ENCODE measurements at places on chromosomes 5 and 9.

DNA sequence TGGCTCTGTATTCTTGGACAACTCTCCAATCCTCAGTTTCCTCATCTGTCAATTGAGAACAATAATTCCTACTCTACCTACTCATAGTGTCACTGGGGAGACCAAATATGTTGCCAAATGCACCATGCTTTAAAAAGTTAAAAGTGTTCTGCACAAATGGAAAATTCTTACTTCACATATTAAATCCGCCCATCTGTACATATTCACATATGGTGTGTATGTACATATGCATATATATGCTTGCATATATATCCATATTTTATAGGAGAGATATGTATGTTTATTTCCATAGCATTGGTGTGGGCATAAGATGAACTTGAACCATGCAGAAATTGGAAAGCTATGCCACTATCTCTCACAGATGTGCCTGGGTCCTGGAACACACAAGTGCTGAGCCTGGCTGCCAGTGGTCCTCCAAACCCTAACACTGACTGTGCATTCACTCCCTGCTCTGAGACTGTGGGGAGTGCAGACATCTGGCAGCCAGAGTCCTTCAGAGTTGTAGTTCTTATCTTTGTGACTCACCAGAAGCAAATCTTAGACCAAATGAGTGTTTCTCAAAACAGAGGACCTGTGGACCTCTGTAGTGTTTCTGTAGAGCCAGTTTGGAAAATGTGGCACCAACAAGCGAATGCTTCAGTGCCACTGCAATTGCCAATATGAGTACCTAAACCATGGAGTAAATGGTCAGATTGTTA lies 168.7 kb downstream of the GRIA1 start:
- peak; percentile 41 for DNase-seq

GRCh38 chr5:54942064-54942778 lies 43.2 kb downstream of the ESM1 start:
- no peak for DNase-seq

DNA sequence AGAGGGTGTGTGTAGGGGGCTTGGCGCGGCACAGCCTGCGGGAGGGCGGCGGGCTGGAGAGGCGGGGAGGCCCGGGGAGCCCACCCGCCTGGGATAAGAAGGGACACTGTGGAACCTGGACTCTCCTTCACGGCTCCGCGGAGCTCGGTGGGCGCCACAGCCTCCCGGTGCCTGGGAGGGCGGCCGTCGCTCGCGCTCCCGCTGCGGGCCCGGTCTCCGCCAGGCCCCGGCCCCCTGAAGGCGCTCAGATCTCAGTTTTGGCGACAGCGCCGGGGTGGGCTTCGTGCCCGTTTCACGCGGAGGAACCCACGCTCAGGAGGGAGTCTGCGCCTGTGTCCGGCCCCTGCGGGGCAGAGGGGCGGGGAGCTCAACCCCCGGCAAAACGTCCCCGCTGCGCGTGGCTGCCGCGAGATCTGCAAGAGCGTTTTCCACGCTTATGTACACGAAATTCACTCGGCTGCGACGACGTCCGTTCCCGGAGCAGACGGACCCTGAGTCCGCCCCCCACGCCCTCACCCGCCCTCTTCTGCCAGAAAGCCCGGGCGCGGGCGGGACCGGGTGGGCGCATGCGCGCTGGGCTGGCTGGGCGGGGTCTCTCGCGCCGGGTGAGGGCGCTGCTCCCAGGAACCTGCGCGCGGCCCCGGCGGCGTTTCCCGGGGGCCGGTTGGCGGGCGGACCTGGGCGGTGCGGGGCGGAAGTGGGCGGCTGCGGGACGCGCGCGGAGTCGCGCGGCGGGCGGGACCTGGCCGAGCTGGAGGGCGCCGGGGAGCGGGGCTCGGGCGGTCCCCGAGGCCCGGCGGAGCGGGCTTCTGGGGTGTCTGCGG lies at the start of gene NELFB:
Gene NELFB, plus strand, starts transcription at position 704 of the 824 bp plus-strand sequence.
- peak; percentile 88 for DNase-seq

GRCh38 chr5:154214371-154215106 lies 24.0 kb downstream of the GALNT10 start:
- no peak for DNase-seq

DNA sequence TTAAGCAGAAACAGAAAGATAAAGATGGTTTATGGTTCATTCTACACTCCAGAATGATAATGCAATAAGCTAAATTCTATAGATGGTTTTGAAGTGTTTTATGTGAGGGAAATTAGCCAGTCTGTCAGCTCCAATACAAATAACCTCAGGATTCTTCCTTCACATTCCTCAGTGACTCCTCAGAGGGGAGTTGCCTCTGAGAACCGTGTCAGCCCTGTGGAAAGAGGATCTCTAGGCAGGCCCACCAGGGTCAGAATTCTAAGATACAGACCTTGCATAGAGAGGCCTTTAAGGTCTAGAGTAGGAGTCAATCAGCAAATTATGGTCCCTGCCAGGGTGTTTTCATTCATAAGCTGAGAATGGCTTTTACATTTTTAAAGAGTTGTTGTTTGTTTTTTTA lies 26.6 kb downstream of the RUSC2 start:
- DNase-seq: peak; percentile 25

GRCh38 chr5:27318701-27319100 lies 280.3 kb upstream of the CDH9 start:
- DNase-seq: no peak

GRCh38 chr5:170722316-170722715 lies 61.2 kb upstream of the GABRP start:
- DNase-seq: peak; percentile 47

GRCh38 chr5:123805300-123805699 lies 293.3 kb downstream of the CSNK1G3 start:
- no peak for DNase-seq

- DNase-seq: no peak
Observed at GRCh38 chr5:5043346-5043745, 96.8 kb upstream of the ADAMTS16 start.

- no peak for DNase-seq
Observed at GRCh38 chr5:96125231-96125891, 163.7 kb upstream of the ELL2 start.

- no peak for DNase-seq
Observed at GRCh38 chr5:122774519-122774860, 390 bp upstream of the SNX2 start.

DNA sequence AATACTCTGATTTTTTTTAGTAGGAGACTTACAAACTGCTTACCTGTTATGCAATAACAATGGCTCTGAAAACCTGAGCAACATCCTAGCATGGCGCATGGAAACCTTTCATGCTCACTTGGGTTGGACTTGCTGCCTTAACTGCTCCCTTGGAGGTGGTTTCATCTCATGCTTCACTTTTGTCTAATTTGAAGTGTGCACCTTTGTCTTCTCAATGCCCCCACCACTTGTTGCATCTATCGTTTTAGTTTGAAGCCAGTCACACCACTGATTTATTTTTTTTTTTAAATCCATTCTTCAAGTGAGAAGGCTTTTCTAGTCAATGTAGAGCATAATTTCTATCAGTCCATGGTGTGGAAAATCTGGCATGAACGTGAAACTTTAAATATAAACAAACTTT lies 63.2 kb downstream of the CFAP90 start:
- no peak for DNase-seq

- DNase-seq: no peak
Observed at GRCh38 chr5:145915970-145916638, 20.3 kb upstream of the SH3RF2 start.

GRCh38 chr5:160263326-160263855 lies 34.1 kb downstream of the FABP6 start:
- no peak for DNase-seq

GRCh38 chr9:93033531-93033930 lies 25.0 kb upstream of the SUSD3 start:
- no peak for DNase-seq

- no peak for DNase-seq
Observed at GRCh38 chr9:4805191-4805918, 12.6 kb downstream of the RCL1 start.

GRCh38 chr5:73952872-73953271 lies 326.9 kb downstream of the ARHGEF28 start:
- DNase-seq: no peak

GRCh38 chr9:25570802-25571201 lies 107.4 kb downstream of the TUSC1 start:
- peak; percentile 2 for DNase-seq

- DNase-seq: peak; percentile 36
Observed at GRCh38 chr5:128962211-128962610, 3.1 kb upstream of the SLC27A6 start.

GRCh38 chr5:37015795-37016666 lies 139.5 kb downstream of the NIPBL start:
- DNase-seq: no peak

DNA sequence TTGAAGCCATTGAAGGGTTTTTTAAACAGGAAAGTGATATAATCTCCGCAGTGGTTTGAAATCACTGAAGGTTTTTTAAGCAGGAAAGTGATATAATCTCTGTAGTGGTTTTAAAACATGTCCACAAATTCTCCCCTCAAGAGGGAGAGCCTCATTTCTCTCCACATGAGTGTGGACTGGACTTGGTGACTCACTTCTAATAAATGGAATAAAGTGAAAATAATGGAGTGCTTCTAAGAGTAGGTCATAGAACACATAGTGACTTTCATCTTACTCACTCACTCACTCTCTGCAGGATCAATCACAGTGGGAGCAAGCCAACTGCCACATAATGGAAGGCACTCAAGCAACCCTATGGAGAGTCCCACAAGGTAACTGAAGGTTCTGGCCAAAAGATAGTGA lies 12.0 kb downstream of the CTNNAL1 start:
- DNase-seq: no peak

DNA sequence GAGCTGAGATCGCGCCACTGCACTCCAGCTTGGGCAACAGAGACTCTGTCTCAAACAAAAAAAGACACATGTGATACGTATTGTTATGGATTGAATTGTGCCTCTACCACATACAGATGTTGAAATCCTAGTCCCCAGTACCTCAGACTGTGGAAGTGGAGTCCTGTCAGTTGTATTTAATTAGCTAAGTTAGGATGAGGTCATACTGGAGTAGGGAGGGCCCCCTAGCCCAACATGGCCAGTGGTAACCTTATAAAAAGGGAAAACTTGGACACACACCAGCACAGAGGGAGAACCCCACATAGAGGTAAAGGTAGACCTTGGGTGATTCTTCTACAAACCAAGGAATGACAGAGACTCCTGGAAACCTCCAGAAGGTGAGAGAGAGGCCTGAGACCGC lies 119.8 kb downstream of the GADD45G start:
- DNase-seq: no peak

DNA sequence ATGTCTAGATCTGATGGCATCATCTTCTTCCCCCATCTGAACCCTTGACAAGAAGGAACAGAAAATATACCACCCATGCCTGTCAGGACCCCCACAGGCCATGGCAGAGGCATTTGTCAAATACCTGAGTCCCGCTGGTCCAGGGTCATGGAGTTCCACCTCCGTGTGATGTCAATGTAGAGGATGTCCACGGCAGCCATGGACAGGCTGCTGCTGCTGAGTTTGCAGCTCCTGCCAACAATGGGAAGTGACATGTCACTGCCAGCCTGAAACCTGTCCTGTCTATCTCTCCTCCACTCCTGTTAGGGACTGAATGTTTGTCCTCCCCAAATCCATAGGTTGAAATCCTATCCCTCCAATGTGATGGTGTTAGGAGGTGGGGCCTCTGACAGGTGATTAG lies 208.8 kb downstream of the DAB2IP start:
- no peak for DNase-seq

- no peak for DNase-seq
Observed at GRCh38 chr5:53087621-53088121, 21.9 kb downstream of the MOCS2 start.

DNA sequence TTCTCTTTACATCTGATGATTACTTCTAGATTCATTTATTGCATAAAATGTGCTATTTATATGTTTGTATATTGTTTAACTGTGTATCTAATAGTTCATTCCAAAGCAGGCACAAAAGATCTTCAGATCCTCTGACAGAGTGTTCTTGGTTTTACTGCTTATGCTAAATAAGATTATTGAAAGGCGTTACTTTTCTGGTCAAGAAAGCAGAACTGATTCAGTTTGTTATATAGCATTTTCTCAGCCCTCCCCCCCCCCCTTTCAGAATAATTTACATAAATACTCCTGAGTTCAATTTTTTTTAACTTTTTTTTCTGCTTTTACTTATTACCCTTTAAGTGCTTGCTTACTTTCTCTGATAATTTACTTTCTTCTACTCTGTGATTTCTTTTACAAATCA lies 15.4 kb downstream of the CDC42SE2 start:
- DNase-seq: no peak

GRCh38 chr5:147737921-147738320 lies 44.6 kb downstream of the JAKMIP2 start:
- DNase-seq: no peak
